Placental epithelial cell (primary cell): ENCODE measurements at places on chromosomes 3 and 15. TPM values are rescaled to one million over a fixed set of nuclear protein-coding genes. Genes with fewer than 3 reads are reported as not detected.

Gene C3orf80
- total RNA-seq: 0.11 TPM in 1 of 2 replicates, not detected in the other

Gene CADPS
- total RNA-seq: not detected in 2 replicates

Gene ARID3B
- total RNA-seq: 5.5 and 5.7 TPM in 2 replicates

Gene FAN1
- total RNA-seq: 14.4 and 21.6 TPM in 2 replicates

Gene LMAN1L
- total RNA-seq: 0.11 TPM in 1 of 2 replicates, not detected in the other

Gene MITF
- total RNA-seq: 0.39 and 5.2 TPM in 2 replicates
